ENCODE measurements at places on chromosomes 11 and 22.

GRCh38 chr22:46829941-46830715, 67.7 kb downstream of the TBC1D22A start:
- H3K4me1 ChIP-seq = peaks cover 33% of the 10 kb centered on the region
- H3K27me3 ChIP-seq = no peaks in the 10 kb centered on the region
- no peak overlapping the region for H3K4me3 ChIP-seq
- H3K36me3 ChIP-seq = peaks cover 2% of the 10 kb centered on the region
- peak; percentile 59 for DNase-seq

DNA sequence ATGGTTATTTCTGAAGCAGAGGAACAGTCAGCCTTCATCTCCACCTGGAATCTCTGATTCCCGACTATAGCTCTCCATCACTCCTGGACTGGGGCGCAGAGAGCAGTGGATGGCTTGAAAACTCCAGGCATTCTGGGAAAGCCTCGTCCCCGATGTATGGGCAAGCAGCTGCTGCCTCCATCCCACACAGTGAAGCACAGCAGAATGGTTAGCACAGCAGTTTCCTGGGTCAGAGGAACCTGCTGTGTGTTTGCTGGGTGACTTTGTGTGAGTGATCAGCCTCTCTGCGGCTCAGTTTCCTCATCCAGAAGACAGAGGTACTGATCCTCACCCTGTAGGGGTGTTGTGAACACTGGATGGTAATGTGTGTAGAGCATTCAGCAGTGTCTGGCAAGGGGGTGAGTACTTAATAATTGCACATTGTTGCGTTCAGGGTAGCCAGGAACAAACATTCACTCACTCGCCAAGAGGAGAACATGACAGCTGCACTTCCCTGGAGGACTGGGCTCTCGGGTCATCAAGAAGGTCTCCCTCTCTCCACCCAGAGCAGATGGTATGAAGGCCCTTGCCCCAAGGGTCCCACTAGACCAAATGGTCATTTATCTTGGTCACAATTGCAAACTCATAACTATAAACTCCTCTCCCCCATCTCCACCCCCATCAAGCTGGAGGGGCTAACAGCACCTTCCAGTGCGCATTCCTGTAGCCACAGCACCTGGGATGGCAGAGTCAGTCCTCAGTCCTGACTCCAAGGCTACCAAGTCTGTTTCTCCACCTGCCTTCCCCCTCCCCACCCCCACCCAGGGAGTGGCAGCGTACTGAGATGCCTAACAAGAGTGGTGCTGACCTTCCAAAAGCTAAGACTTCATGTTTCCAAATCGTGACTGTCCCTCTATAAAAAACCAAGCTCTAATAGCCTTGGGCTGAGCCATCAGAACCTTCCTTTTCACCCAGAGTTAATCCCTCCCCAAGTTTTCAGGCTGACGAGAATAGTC, 1.5 kb upstream of the CHST1 start:
- H3K4me3 ChIP-seq = no peak overlapping the region
- peaks cover 23% of the 10 kb centered on the region for H3K27me3 ChIP-seq
- H3K27ac ChIP-seq = no peak overlapping the region
- no peak for DNase-seq
- no peaks in the 10 kb centered on the region for H3K36me3 ChIP-seq
- peaks cover 42% of the 10 kb centered on the region for H3K4me1 ChIP-seq

- DNase-seq = no peak
- no peaks in the 10 kb centered on the region for H3K36me3 ChIP-seq
- no peaks in the 10 kb centered on the region for H3K4me1 ChIP-seq
- no peak overlapping the region for H3K4me3 ChIP-seq
Observed at GRCh38 chr11:78605296-78605695, 30.6 kb upstream of the NARS2 start.

- peaks cover 25% of the 10 kb centered on the region for H3K4me1 ChIP-seq
- peak; percentile 77 for DNase-seq
- H3K27me3 ChIP-seq = no peaks in the 10 kb centered on the region
- H3K36me3 ChIP-seq = peaks cover 100% of the 10 kb centered on the region
Observed at GRCh38 chr11:606245-606644, 9.5 kb downstream of the IRF7 start.

DNA sequence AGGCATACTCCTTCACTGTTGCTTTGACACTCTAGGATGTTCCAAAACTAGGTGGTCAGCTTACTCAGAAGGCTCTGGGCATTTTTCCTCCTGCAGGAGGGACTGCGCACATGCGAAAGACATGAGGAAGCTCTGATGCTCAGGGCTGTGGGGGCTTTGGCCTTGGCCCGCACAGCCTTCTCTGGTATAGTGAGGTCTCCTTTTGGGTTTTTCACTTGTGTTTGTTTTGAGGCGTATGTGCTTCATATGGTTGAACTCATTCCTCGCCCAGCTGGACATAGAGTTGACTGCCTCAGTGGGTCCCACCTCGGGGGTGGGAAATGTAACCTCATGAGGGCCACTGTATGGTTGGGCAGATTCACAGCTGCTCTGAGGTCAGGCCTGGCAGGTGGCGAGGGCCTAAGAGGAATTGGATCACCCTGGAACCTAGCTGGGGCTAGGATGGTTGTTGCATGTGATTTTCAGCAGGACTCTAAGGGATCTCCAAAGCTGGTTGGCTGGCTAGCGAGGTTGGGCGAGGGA, 63.7 kb downstream of the PTPRJ start:
- no peak overlapping the region for H3K4me3 ChIP-seq
- no peaks in the 10 kb centered on the region for H3K4me1 ChIP-seq
- DNase-seq = no peak

DNA sequence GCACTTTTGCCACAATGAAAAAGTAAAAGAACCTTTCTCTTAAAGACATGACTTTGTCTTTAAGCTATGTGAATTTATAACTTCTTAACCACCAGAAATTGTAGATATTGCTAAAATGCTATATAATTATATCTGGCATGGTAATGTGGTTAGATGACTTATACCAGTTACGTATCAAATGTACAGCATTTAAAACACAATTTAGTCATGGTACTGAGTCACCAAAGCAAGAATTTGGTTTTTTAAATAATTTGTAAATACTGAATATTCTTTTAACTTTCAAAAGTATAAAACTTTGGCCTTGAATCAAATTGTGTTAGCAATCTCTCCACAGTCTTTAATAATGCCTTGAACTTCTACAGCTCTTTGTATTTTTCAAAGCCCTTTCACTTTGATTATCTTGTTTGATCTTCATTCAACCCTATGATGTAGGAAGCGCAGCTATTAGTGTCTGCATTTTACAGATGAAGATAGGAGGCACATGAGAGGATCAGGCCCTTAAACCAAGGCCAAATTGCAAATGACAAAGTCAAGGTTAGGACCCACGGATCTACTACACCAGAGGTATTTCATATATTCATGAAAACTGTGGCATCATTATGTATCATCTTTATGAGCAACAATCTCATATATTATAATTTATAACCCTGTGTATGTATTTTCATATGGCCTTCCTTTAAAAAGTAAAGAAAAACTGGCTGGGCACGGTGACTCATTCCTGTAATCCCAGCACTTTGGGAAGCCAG, 4.4 kb upstream of the SYTL2 start:
- peaks cover 11% of the 10 kb centered on the region for H3K4me1 ChIP-seq
- H3K4me3 ChIP-seq = no peak overlapping the region
- no peak overlapping the region for H3K27ac ChIP-seq
- no peak for DNase-seq
- no peaks in the 10 kb centered on the region for H3K27me3 ChIP-seq

DNA sequence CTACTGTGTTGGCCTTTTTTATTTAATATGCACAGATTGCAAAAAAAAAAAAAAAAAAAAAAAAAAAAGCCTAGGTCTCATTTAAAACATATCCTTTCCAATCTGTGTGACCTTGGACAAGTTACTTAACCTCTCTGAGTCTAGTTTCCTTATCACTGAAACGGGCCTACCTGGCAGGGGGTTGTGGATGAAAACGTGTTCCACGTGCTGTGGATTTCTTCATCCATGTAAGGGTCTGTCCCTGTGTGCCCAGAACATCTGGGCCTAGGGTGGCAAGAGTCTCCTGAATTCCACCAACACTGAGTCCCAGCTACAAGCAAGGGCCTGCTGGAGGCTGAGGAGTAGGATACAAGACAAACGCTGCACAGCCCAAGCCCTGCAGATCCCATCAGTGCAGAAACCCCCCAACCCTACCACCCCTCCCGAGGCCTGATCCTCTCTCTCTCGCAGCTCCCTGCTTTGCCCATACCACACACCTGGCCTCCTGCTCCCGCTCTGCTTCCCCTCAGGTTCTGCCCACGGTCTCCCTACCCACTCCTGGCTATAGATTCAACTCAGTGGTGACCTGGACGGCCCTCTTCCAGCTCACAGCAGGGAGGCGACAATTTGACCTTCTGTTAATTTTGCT, 4.7 kb upstream of the GNAZ start:
- peaks cover 30% of the 10 kb centered on the region for H3K4me1 ChIP-seq
- H3K27me3 ChIP-seq = no peaks in the 10 kb centered on the region
- no peak overlapping the region for H3K27ac ChIP-seq
- no peak overlapping the region for H3K4me3 ChIP-seq
- DNase-seq = no peak

DNA sequence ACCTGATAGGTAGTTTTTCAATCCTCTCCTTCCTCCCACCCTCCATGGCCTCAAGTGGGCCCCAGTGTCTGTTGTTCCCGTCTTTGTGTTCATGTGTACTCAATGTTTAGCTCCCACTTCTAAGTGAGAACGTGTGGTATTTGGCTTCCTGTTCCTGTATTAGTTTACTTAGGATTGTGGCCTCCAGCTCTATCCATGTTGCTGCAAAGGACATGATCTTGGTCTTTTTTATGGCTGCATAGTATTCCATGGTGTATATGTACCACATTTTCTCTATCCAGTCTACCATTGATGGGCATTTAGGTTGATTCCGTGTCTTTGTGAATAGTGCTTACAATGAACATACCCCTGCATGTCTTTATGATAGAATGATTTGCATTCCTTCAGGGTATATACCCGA, 54.1 kb upstream of the CFAP300 start:
- H3K4me1 ChIP-seq = no peaks in the 10 kb centered on the region
- no peaks in the 10 kb centered on the region for H3K27me3 ChIP-seq
- peaks cover 7% of the 10 kb centered on the region for H3K36me3 ChIP-seq
- DNase-seq = no peak
- H3K4me3 ChIP-seq = no peak overlapping the region
- H3K27ac ChIP-seq = no peak overlapping the region

GRCh38 chr11:110919241-110919922, 207.1 kb upstream of the ARHGAP20 start:
- no peaks in the 10 kb centered on the region for H3K4me1 ChIP-seq
- DNase-seq = no peak
- no peaks in the 10 kb centered on the region for H3K36me3 ChIP-seq

DNA sequence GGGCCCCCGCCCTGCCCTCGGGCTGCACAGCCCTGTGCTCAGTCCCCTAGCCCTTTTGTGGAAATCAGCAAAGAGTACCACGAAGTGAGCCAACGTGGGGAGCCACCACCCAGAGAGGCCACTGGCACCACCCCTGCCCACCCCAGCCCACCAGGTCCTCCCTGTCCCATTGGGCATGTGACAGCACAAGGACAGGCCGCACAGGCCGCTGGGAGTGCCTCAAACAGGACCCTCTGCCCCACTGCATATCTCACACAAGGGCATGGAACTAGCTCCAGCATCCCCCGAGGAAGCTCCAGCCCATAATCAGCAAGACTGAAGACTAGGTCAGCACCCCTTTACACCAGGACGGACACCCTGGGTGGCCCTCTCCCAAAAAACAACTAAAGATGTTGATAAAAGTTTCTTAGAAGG, 29.7 kb downstream of the GNB1L start:
- no peaks in the 10 kb centered on the region for H3K4me1 ChIP-seq
- H3K27ac ChIP-seq = no peak overlapping the region
- no peak for DNase-seq
- H3K27me3 ChIP-seq = no peaks in the 10 kb centered on the region

- no peak overlapping the region for H3K27ac ChIP-seq
- no peaks in the 10 kb centered on the region for H3K36me3 ChIP-seq
- peaks cover 94% of the 10 kb centered on the region for H3K27me3 ChIP-seq
Observed at GRCh38 chr11:64529559-64530520, 61.2 kb upstream of the SLC22A12 start.

Data from left ventricle myocardium inferior (tissue), 1 donor.